ENCODE measurements at places on chromosomes 5 and 9.

- no peaks in the 10 kb centered on the region for H3K36me3 ChIP-seq
- no peaks in the 10 kb centered on the region for H3K27me3 ChIP-seq
- H3K4me1 ChIP-seq, result no peaks in the 10 kb centered on the region
- no peak overlapping the region for H3K4me3 ChIP-seq
- no peak overlapping the region for H3K27ac ChIP-seq
Observed at GRCh38 chr5:15885156-15885555, 294.4 kb downstream of the MARCHF11 start.

- H3K4me1 ChIP-seq, result peaks cover 3% of the 10 kb centered on the region
- no peaks in the 10 kb centered on the region for H3K27me3 ChIP-seq
- H3K27ac ChIP-seq, result no peak overlapping the region
Observed at GRCh38 chr5:36422952-36423351, 121.2 kb upstream of the RANBP3L start.

DNA sequence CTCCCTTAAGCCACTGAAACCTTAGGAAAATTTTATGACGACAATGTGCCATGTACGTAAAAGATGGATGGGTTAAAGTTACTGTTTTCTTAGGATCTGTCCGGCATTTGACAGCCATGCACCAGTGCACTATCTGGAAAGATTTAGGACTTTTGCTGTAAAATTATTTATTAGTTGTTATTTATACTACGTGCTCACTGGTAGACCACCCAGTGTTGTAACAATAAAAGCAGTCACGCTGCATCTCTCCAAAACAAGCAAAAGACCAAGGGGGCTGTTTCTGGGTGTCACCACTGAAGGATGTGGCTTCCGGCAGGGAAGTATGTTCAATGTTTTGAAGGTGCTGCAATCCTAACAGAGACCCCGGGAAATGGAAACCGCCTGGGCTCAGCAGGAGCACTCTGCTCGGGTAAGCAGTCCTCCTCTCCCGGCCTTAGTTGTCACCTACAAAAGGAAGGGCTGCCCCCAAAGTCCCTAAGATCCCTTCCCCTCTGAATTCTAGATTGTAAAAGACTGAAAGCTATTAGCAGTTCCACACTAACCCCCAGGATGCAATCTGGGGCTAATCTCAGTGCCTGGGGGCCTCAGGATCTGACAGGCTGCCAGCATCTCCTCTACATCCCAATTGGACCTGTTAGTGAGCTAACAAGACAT is 38.6 kb downstream of the SAXO1 start:
- H3K4me1 ChIP-seq, result no peaks in the 10 kb centered on the region
- no peak overlapping the region for H3K4me3 ChIP-seq
- peaks cover 24% of the 10 kb centered on the region for H3K27me3 ChIP-seq
- no peaks in the 10 kb centered on the region for H3K36me3 ChIP-seq
- DNase-seq, result no peak

GRCh38 chr5:132951897-132952296 is 11.5 kb downstream of the AFF4 start:
- H3K4me3 ChIP-seq, result no peak overlapping the region
- H3K36me3 ChIP-seq, result peaks cover 44% of the 10 kb centered on the region
- no peaks in the 10 kb centered on the region for H3K27me3 ChIP-seq

DNA sequence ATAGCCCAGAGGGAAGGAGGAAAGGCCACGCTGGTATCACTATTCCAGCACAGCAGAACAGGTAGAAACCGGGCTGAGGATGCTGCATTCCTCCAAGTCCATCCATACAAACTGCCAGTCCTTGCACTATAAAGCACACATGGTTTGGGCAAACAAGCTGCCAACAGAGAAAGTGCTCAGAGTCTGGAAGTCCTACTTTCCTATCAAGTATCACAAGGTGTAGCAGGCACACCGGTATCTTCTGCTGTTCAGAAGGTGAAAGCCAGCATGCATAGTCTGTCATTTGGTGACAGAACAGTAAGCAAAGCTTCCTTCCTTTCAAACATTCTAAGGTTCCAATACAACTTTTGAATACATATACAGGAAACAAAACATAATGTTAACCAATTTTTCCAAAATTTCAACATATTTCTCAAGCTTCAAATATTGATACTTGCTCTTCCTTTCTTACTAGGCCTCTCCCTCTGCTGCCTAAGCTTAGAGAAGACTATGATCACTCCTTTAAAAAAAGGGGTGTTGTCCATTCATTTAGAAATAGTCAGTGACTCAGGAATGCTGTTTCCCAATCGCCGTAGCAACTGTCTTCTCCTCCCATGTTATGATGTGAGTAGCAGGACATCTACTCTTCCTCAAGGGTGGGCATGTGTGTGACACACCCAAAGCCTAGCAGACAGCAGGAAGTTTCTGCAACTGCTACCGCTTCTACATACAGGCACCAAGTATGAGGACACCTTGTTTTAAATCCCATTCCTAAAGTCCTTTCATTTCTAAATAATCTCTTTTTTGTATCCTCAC is 14.7 kb downstream of the DIAPH1 start:
- peaks cover 23% of the 10 kb centered on the region for H3K36me3 ChIP-seq
- H3K4me3 ChIP-seq, result peak overlapping the region; percentile 67
- DNase-seq, result no peak
- no peaks in the 10 kb centered on the region for H3K27me3 ChIP-seq
- H3K27ac ChIP-seq, result peak overlapping the region; percentile 88
- H3K4me1 ChIP-seq, result peaks cover 70% of the 10 kb centered on the region

- H3K27ac ChIP-seq, result no peak overlapping the region
- no peak for DNase-seq
- peaks cover 28% of the 10 kb centered on the region for H3K27me3 ChIP-seq
Observed at GRCh38 chr9:673264-673965, 168.1 kb upstream of the DMRT1 start.

GRCh38 chr9:134734270-134734669 is 92.7 kb downstream of the COL5A1 start:
- H3K27ac ChIP-seq, result no peak overlapping the region
- peaks cover 10% of the 10 kb centered on the region for H3K27me3 ChIP-seq
- H3K4me3 ChIP-seq, result no peak overlapping the region
- DNase-seq, result no peak
- H3K36me3 ChIP-seq, result peaks cover under 1% of the 10 kb centered on the region

DNA sequence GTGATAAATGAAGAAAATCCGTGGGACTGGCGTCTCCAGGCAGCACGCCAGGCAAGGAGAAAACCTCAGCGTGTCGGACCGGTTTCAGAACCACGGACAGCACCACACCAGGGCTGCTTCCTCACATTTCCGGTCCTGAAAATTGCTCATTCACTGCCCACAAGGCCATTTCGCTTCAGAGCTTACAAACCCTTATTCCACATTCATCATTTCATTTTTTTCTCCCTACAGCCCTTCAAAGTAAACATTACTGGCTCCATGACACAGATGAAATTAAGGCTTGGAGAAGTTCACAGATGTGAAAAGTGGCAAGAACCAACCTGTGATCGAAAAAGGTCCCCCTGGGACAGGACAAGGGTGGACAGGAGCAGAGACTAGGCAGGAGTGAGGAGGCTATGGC is 1.5 kb upstream of the GPRIN1 start:
- peaks cover 33% of the 10 kb centered on the region for H3K27me3 ChIP-seq
- H3K4me1 ChIP-seq, result peaks cover 10% of the 10 kb centered on the region
- DNase-seq, result peak; percentile 39
- H3K4me3 ChIP-seq, result no peak overlapping the region

DNA sequence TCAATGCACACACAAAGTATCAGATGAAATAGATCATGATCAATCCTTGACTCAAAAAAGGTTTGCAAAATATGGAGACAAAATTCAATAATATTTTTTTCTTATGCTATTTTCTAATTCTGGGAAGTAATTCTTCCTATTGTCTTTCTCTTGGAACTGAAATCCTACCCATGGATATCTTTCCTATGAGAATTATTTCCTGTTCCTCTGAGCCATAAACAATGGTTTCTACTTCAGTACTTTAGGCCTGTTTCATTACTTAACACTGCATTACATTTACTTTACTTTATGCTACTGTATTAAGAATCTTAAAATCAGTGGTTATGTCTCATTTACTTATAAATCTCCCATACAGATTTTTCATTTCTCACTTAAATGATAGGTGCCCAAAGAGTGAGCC is 1025.4 kb upstream of the ACO1 start:
- H3K4me3 ChIP-seq, result no peak overlapping the region
- no peaks in the 10 kb centered on the region for H3K36me3 ChIP-seq
- no peaks in the 10 kb centered on the region for H3K27me3 ChIP-seq
- no peaks in the 10 kb centered on the region for H3K4me1 ChIP-seq
- no peak overlapping the region for H3K27ac ChIP-seq

DNA sequence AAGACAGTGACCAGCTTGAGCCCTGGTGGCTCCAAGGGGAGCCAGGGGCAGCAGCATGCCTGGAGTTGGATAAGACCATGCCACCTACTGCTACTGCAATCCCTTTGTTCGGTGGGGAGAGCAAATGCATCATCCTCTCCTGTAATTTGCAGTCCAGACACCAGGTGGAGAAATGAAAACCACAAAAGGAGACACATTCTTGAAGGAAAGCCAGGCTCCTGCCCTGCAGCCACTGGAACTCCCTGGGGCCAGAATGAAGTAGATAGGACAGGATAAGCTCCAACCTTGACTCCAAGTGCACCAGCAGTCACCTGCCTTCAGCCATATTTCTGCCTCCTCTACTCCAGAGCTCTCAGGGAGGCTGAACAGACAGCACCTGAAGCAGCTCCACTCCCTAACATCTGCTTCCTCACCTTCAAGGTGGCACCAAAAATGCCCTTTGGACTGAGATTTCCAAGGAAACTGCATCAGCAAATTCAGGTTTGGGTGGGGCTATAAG is 65.1 kb upstream of the IQGAP2 start:
- peaks cover 40% of the 10 kb centered on the region for H3K4me1 ChIP-seq
- DNase-seq, result peak; percentile 54
- peaks cover 4% of the 10 kb centered on the region for H3K36me3 ChIP-seq
- H3K27me3 ChIP-seq, result no peaks in the 10 kb centered on the region
- H3K4me3 ChIP-seq, result no peak overlapping the region

- H3K4me3 ChIP-seq, result peak overlapping the region; percentile 27
- H3K27me3 ChIP-seq, result peaks cover 8% of the 10 kb centered on the region
- H3K36me3 ChIP-seq, result peaks cover 3% of the 10 kb centered on the region
- DNase-seq, result no peak
Observed at GRCh38 chr5:150780187-150780692, 1.7 kb downstream of the SMIM3 start.

DNA sequence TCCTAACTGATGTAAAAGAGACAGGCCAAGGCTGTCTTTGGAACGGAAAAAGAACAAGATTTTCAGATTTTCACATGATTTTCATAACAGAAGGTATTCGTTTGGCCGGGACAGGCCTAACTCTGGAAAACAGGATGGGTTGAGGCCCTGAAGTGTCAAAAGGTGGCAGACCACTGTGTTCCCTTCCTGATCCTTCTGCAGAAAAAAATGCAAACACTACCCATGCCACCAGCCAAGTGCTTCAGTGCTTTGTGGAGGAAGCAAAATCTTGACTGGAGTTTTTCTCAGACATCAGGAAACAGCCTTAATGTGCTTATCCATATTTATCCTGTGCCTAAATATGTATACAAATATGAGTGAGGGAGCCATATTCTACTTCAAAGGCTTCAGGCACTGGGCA is 113.5 kb upstream of the IL6ST start:
- no peak overlapping the region for H3K4me3 ChIP-seq
- no peak for DNase-seq
- no peak overlapping the region for H3K27ac ChIP-seq
- no peaks in the 10 kb centered on the region for H3K4me1 ChIP-seq
- H3K27me3 ChIP-seq, result peaks cover 6% of the 10 kb centered on the region

GRCh38 chr5:71629950-71630349 is 42.8 kb downstream of the MCCC2 start:
- H3K36me3 ChIP-seq, result peaks cover 17% of the 10 kb centered on the region
- peaks cover 12% of the 10 kb centered on the region for H3K4me1 ChIP-seq
- no peak overlapping the region for H3K27ac ChIP-seq
- no peak overlapping the region for H3K4me3 ChIP-seq

DNA sequence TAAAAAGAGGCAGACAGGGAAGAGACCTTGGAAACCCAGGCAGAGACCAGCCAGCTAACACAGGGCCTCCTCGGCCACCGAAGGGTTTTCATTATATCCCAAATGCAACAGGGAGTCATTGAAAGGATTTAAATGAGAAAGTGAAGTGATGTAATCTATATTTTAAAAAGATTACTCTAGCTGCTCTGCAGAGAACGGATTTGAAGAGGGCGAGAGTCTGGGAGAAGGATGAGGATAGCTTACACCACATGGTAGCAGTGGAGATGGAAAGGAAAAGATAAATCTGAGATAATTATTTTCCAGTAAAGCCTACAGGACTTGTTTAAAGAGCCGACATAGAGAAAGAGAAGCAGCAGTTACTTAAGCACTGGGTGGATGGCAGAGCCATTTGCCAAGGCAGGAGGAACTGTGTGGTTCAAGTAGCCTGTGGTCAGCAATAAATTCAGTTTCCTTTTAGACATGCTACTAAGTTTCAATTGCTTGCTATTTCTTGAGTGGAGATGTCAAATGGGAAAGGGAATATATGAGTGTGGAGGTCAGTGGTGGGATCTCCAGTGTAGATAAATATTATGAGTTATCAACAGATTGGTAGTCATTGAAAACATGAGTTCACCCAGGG is 9.3 kb downstream of the FBN2 start:
- H3K4me1 ChIP-seq, result no peaks in the 10 kb centered on the region
- H3K27ac ChIP-seq, result no peak overlapping the region
- no peak for DNase-seq
